ENCODE measurements at places on chromosomes 11 and 22.

DNA sequence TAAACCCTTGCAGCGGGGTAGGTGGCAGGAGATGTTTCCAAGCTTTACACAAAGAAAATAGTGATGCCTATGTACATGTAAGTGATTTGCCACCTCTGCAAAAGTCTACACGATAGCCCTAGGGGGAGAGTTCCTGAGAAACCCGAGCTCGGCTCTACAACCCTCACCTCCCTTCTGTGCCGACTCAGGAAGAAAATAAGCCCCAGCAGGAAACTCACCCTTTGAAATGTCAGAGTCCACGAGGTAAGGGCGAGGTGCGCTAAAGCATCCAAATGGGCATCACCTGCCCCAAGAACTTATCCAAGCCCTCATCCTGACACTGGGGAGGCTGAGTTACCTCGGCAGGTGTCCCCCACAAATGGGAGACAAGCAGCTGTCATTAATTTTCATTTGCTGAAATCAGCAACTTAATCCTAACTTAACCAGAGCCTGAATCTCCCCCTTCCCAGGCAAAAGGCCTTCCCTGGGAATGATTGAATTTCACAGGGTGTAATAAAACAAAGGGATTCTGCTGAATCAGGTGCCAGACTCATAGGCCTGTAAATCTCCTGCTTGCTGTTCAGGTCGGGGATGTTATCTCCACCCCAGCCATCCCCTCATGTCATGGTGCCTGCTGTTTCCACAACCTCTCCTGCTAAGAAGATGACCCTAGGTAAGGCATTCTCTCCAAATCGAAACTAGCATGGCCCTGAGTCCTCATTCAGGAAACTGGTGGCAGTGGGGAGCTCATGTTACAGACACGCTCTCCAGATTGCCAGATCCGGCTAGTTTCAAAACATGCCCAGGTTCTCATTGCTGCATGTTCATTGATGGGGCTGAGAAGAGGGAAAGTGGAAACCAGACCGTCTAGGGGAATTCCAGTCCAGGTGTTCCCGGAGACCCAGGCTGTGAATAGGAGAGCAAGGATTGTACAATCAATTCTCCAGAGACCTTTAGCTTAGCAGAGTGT is 105.3 kb upstream of the KIRREL3 start:
- DNase-seq = no peak

GRCh38 chr11:64865286-64866172 is 12.9 kb downstream of the EHD1 start:
- DNase-seq = peak; percentile 74

- DNase-seq = no peak
Observed at GRCh38 chr22:40960145-40960544, 9.0 kb downstream of the RBX1 start.

- no peak for DNase-seq
Observed at GRCh38 chr22:27903805-27904473, 15.1 kb downstream of the PITPNB start.

GRCh38 chr22:39426380-39427043 is 26.9 kb downstream of the TAB1 start:
- DNase-seq = no peak

DNA sequence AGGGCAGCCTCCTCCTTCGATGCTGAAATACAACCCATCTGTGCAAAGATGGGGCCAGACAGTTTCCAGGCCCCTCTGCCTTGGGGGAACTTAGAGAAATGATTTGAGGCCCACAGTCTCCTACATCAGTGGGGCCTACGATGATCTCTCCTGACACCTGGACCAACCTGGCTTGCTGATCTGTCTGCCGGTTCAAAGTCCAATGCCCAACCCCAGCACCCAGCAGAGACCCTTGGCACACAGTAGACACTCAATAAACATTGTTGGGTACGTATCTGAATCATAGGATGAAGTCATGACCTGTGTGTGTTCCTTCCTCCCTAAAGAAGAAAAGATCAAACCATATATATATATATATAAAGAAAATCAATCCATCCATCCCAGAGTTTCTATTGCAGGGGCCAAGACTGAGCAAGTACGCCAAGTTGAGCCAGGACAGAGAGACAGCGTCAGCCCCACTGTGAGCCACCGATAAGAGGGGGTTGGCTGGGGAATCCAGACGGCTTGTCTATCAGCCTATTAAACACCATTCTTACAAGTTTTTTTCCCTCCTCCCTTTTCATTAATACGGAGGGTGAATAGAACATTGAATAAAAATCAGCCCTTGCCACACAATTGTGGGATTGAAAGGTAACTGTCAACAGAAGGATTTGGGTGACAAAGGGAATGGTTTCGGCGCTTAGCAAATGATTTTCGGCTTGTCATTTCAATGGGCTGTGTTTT is 244.1 kb downstream of the MN1 start:
- no peak for DNase-seq

- DNase-seq = no peak
Observed at GRCh38 chr22:30538280-30538679, 8.3 kb downstream of the SEC14L6 start.

- DNase-seq = peak; percentile 91
Observed at GRCh38 chr11:33039274-33040032, at the start of gene TCP11L1. TCP11L1 (plus strand) TSS chr11:33039572; CDS start chr11:33043774, 4,202 bp downstream.

DNA sequence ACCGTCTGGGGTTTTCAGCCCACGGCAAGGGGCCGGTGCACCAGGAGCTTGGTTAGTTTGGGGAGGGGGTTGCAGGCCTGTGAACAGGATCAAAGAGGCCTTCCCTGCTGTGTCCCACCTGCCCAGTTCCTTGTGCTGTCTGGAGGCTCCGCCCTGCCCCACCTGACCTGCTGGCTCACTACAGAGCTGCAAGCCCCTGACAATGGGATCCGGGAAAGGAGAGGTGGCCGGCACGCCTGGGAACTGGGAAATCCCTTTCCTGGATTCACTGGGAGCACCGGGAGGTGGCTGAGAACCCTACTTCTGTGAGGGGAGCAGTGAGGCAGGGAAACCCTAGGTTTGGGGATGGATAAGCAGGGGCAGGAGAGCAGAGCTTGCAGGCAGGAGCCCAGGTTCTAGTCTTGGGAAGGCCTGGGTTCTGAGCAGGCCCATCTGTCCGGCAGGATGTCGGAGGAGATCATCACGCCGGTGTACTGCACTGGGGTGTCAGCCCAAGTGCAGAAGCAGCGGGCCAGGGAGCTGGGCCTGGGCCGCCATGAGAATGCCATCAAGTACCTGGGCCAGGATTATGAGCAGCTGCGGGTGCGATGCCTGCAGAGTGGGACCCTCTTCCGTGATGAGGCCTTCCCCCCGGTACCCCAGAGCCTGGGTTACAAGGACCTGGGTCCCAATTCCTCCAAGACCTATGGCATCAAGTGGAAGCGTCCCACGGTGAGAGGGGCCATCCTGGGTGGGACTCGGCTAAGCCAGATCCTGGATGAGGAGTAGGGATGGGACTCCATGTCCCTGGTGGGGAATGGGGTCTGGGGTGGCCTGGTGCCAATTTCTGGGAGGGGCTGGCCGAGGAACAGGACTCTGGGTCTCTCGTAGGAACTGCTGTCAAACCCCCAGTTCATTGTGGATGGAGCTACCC is 786 bp downstream of the CAPN1 start:
- no peak for DNase-seq

- DNase-seq = no peak
Observed at GRCh38 chr22:19060356-19061009, 61.7 kb downstream of the DGCR2 start.

GRCh38 chr11:95913830-95914615 is 9.9 kb downstream of the MTMR2 start:
- DNase-seq = no peak

GRCh38 chr11:59243633-59244032 is 30.9 kb upstream of the MPEG1 start:
- no peak for DNase-seq

GRCh38 chr11:69909561-69910518 is 90.6 kb upstream of the FGF3 start:
- no peak for DNase-seq

DNA sequence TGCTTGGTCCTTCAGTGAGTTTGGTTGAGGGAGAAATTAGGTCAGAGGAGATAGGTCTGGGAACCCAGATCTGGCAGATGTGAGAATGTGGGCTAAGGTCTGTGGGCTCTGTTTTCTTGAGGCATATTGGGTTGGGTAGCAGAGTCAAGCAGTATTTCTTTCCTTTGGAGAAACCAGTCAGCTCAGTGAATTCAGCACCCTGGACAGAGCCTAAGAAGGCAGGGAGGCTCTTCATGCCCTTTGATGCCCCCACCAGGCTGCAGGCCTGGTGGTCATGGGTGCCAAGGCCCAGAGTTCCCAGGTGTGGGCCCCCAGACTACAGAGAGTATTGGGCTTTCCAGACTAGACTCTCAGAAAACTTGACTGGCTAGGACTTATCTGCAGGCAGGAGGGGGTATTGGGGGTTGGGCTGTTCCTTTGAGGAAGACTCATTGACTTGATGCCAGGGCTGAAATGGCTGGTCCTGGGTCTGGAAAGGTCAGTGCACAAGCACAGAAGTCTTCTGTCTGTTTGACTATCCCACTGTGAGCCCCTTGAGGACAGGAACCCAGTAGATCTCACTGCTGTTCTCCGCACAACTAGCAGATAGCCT is 45.3 kb upstream of the NECTIN1 start:
- no peak for DNase-seq

- peak; percentile 42 for DNase-seq
Observed at GRCh38 chr22:42222140-42222539, 48.3 kb downstream of the TCF20 start.

- DNase-seq = no peak
Observed at GRCh38 chr22:48907591-48907990, 920.1 kb downstream of the BRD1 start.

GRCh38 chr11:10490032-10490397 is 35.0 kb downstream of the AMPD3 start:
- no peak for DNase-seq

- no peak for DNase-seq
Observed at GRCh38 chr11:13535819-13536218, 40.0 kb upstream of the PTH start.

DNA sequence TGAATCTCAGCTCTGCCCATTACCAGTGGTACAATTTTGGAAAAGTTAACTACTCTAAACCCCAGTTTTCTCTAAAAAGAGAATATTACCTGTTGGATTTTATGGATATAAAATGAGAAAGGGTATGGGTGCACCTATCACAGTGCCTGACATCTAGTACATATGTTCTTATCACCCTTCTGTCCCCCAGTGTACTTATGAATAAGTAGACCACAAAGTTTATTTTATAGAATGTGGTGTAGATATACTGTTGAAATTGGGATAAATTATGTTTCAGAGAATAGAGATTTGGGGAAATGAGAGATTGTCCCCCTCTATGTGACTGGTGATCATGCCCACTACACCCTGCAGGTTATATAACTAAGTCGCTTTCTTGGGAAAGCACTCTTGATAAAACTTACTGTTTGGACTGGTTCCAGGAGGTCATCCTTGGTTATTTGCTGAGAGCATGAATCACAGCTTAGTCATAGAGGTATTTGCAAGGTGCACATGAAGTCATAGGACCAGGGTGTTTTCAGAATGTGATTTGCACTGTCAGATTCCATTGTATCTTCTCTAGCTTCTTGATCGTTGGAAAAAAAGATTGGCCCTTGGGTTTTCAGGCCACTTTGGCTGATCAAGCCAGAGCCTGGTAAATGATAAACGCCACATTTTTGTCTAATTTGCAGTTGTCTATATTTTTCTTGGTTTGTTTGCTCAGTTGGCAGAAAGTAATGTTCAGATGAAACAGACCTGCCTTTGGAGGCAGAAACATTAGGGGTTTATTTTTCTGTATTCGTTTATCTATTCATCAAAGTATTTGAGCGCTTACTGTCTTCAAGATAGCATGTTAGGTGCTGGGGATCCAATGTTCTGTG is 21.3 kb downstream of the STX3 start:
- no peak for DNase-seq

- DNase-seq = no peak
Observed at GRCh38 chr11:99370549-99371216, 349.9 kb downstream of the CNTN5 start.

DNA sequence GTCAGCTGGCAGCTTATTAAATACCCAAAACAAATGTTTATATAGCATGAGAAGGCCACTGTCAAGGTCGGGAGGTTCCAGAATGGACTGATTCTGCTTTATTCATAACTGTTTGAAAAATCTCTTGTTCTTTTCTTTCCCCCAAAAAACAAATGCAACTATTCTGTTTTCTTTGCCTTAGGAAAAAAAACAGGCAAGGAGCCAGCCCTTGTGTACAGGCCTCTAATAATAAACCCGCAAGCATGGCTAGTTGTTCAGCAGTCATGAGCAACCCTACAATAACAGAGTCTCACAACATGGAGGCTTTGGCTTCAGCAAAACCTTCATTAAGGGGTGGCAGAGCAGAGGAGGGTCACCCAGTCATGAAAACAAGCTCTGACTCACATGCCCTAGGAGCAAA is 191.7 kb downstream of the KIRREL3 start:
- DNase-seq = no peak

DNA sequence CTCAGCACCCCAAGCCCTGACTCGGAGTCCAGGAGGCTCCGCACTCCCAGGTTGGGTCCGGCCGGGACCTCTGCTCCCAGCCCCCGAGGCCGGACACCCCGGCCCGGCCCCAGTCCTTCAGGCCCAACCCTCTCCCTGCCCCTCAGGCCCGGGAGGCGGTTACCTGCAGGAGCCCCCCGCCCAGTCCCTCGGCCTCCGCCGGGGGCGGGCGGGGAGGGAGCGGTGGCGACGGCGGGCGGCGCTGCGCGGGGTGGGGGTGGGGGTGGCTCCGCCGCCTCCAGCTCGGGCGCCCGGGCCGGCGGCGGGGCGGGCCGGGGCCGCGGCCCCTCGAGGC is 310 bp downstream of the TCF20 start:
- no peak for DNase-seq

- no peak for DNase-seq
Observed at GRCh38 chr11:128291835-128292234, 295.5 kb downstream of the ETS1 start.

DNA sequence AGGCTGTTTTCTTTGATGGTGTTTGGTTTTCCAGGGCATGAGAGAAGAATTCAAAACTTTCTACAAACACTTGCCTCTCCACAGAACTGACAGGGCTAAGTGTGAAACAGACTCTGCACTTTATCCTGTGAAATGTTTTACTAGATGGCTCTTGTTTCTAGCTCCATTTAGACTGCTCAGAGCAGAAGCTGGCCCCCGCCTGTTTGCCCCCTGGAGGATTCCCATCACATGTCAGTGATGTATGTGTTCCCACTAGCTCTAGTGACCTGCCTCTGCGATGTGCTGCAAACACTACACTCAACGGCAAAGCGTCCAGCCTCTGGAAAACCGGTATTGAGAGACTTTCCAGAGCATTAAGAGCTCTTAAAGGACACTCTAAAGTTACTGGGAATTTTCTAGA is 41.4 kb upstream of the PCF11 start:
- DNase-seq = no peak

- no peak for DNase-seq
Observed at GRCh38 chr22:39325392-39325932, 6.0 kb upstream of the RPL3 start.

- DNase-seq = no peak
Observed at GRCh38 chr11:88266157-88266556, 71.4 kb downstream of the CTSC start.

- DNase-seq = no peak
Observed at GRCh38 chr11:74952752-74953151, 3.7 kb downstream of the SPCS2 start.

- DNase-seq = no peak
Observed at GRCh38 chr11:39571081-39571480, 1888.4 kb downstream of the LRRC4C start.
